ENCODE measurements at places on chromosomes 6 and 20. TPM values are rescaled to one million over a fixed set of nuclear protein-coding genes. Genes with fewer than 3 reads are reported as not detected.

DNA sequence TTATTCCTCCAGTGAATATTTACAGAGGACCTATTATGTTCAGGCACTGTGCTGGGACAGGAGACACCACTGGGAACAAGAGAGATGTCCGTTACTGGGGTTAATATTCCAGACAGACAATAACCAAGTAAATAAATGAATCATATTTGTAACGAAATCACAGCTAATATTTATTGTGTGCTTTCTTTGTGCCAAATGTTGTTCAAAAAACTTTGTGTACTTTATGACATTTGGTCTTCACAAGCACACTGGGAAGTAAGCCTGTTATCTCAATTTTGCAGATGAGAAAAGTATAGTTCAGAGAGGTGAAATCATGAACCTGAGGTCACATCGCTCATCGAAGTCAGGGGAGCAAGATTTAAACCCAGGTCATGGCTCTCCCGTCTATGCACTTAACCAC lies 36.5 kb upstream of the PREX1 start:
- no peaks in the 10 kb centered on the region for H3K4me1 ChIP-seq
- H3K4me3 ChIP-seq = no peak overlapping the region
- H3K36me3 ChIP-seq = no peaks in the 10 kb centered on the region
- H3K27me3 ChIP-seq = no peaks in the 10 kb centered on the region
- no peak overlapping the region for H3K27ac ChIP-seq

DNA sequence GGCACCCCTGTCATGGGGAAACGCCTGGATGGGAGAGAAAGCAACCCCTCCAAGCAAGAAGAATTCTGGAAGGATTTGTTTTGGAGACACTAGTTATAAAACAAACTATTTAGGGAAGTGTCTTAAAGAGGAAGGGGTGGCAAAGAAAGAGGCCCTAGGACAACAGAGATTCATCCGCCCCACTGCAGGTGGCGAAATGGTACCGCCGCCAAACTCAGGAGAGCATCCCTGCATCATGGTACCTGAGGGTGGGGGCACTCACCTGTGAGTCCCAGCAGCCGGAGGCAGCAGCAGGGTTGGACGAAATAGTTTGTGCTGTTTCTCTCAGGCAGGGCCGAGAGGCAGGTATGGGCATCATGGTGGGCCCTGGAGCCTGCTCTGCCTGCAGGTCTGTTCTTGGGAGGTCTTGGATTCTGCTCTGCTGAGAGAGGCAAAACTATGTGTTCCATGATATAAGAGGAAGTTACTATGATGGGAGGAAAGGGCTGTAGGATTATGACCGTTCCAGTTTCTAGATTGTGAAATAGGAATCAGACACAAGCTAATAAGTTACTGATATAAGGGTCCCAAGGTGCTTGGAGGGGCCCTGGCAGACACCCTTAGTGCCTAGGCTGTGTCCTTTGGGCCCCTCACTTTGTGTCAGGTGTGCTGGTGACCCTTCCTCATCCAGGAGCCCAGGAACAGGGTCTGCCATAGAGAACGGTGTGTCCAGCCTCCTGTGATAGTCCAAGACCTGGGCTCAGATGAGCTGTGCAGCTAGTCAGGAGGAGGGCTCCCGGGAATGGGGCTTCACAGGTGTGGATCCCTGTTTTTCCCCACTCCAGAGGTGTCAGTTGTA lies 20.4 kb downstream of the SIRPD start:
- H3K27me3 ChIP-seq = no peaks in the 10 kb centered on the region
- H3K27ac ChIP-seq = no peak overlapping the region
- no peaks in the 10 kb centered on the region for H3K4me1 ChIP-seq
- no peaks in the 10 kb centered on the region for H3K36me3 ChIP-seq

DNA sequence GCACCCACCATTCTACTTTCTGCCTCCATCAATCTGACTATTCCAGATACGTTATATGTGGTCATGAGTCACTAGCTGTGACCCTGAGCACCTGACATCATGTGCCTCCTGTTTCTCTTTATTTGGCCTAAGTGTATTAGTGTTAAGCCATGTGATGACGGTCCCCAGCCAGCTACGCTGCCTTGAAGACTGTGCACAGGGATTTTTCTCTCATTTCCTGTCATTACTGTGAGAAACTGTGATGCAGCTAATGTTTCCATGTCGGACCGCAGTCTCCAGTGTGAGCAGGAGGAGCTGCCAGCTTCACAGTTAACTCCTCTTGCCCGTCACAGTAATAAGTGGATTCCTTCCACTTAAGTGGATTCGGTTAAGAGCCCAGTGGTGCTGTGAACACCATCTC lies 9.9 kb upstream of the SPATS1 start:
- H3K27ac ChIP-seq = no peak overlapping the region
- H3K36me3 ChIP-seq = no peaks in the 10 kb centered on the region
- H3K27me3 ChIP-seq = no peaks in the 10 kb centered on the region
- DNase-seq = no peak
- no peak overlapping the region for H3K4me3 ChIP-seq
- H3K4me1 ChIP-seq = no peaks in the 10 kb centered on the region

DNA sequence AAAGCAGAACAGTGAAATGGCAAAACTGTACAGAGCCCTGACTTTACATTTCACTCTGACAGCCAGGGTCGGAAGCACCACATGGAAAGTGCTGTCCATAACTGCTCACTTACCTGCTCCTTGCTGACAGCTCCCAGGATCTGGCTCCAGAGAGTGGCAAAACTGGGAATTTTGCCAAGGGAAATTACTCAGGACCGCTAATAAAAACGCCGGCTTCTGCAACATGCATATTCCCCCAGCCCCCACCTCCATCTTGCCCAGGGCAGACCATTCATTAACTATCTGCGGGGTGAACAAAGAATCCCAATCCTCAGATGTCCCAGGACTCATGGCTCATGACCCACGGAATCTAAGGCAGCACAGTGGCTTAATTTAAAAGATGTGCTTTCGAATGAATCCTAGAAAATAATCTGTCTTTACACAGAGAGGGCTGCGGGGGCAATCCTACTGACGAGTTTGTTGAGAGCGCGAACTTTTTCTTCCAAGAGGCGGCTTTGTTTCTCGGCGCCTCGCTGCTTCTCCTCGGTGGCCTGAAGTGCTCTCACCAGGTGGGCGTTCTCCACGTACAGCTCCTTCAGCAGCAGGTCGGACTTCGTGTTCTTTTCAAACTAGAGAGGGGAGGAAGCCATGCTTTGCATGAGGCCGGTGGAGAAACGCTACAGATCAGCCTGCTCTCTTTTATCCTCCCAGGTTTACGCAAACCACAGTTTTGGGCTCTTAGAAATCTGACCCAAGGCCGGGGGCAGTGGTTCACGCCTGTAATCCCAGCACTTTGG lies 45.8 kb downstream of the GINS1 start:
- peaks cover 4% of the 10 kb centered on the region for H3K36me3 ChIP-seq
- no peaks in the 10 kb centered on the region for H3K4me1 ChIP-seq
- no peak for DNase-seq
- H3K27me3 ChIP-seq = no peaks in the 10 kb centered on the region
- no peak overlapping the region for H3K27ac ChIP-seq

CPNE5 gene
- 4.6 TPM for total RNA-seq

LY6G6F gene
- total RNA-seq = not detected

MCM3 gene
- total RNA-seq = 42.6 TPM

C20orf204 gene
- total RNA-seq = 0.17 TPM

SEL1L2 gene
- not detected for total RNA-seq
